NCI-H187 (cell line): ENCODE measurements at places on chromosomes 1 and 21.

DNA sequence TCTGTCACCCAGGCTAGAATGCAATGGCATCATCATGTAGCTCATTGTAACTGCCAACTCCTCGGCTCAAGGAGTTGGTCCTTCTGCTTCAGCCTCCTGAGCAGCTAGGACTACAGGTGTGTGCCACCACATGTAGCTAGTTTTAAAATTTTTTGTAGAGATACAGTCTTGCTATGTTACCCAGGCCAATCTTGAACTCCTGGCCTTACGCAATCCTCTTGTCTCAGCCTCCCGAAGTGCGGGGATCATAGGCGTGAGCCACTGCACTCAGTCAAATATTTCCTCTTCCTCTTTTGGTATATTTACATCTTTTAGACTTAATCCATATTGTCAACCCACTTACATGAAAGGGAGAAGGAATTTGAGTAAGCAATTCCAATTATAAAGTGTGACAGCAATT, 121.1 kb downstream of the EVI5 start:
- DNase-seq, result no peak

DNA sequence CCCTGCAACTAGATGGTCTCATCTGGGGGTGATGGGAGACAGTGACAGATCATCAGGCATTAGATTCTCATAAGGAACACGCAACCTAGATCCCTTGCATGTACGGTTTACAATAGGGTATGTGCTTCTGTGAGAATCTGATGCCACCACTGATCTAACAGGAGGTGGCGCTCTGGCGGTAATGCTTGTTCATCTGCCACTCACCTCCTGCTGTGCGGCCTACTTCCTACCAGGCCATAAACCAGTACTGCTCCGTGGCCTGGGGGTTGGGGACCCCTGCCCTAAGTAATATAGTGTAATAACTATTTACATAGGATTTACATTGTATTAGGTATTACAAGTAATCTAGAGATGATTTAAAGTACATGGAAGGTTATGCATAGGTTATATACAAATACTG, 134.9 kb downstream of the CLEC20A start:
- DNase-seq, result no peak

- no peak for DNase-seq
These were observed 8.6 kb downstream of the RO60 start for GRCh38 chr1:193068013-193068412.

- DNase-seq, result no peak
These were observed 174.3 kb downstream of the LYPLAL1 start for GRCh38 chr1:219347921-219348391.

DNA sequence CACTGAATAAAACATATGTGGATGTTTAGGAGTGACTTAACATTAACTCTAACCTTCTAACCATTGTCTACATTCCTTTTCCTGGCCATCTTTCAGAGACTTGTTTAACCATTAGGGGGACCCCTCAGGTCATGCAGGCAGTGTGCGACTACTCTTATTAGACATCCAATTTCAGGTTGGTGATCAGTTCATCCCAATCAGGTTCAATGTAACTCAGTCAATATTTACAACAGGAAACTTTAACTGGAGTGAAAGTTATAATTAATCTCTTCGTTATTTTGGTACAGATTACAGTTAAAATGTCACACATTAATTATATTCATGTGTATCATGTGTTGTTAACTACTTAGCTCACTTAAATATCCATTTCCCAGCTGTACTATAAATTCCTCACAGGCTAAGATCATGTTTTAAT, 68.8 kb upstream of the RGS1 start:
- DNase-seq, result no peak

- no peak for DNase-seq
These were observed 31.4 kb downstream of the VASH2 start for GRCh38 chr1:212981571-212982328.

DNA sequence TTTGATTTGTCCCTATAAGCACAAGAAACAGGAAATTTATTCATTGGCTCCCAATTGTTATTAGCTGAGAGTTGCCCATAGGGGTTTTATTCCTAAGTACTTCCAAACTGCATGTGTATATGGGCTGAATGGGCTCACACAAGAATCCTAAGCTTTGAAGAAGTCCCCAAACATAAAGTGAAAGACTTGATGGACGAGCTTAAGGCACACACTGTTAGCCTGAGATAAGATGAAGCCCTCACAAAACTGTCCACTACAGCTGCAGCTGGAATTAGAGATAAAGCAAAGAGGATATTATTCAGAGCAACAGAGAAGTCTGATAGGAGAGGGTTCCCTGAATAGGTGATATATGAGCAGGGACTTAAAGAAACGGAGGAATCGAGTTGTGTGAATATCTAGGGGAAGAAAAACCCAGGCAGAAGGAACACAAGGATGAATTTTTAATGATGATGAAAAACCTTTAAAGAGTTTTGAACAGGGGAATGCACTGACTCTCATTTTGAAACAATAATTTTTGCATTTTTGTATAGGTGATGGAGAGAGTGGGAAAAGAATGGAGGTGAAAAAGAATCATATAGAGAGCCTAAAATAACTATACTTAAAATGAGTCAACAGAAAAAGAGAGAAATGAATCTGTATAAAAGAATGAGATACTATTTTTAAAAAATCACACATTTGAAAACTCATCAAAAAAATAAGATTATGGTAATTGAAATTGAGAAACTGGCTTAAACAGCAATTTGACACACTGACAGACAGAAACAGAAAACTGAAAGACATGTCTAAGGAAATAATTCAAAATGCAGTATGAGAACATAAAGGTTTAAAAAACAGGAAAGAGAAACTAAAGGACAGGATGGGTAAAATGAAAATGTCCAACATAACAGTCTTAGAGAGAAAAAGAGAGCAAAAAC, 133.6 kb upstream of the POGK start:
- no peak for DNase-seq

DNA sequence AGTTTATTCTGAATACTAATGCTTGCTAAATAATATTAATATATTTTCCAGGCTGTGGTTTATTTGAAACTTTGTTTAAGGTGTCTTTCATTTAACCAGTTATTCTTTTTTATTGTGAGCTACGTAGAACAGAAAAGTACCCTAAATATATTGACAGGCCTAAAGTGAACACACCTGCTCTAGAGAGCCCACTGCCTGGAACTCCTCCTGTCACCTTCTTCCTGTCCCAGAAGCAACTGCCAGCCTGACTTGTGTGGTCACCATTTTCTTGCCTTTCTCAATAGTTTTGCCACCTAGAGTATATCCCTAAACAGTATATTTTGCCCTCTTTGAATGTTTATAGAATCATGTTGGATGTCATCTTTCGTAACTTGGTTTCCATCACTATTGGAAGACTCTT, 48.5 kb downstream of the SCCPDH start:
- DNase-seq, result no peak

GRCh38 chr1:6033986-6034749, 11.5 kb upstream of the KCNAB2 start:
- DNase-seq, result no peak

DNA sequence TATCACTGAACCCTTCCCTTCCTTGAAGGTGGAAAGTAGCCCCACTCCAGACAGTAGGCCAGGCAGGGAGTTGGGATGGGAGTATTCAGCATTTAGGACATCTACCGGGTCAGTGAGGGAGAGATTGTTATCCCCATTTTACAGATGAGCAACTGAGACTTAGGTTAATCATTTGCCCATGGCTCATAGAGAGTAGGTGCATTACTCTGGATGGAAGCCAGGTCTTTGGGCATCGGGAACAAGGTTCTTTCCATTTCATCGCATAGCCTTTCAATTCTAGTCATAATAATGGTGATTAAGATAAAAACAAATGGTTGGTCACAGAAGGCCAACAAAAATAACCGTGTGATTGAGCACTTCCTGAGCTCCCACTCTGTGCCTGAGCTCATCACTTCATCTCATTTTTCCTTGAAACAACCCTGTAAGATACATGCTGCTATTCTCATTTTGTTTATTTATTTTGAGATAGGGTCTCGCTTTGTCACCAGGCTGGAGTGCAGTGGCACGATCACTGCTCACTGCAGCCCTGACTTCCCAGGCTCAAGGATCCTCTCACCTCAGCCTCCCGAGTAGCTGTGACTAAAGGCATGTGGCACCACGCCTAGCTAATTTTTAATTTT, 64.8 kb downstream of the NAV1 start:
- no peak for DNase-seq

DNA sequence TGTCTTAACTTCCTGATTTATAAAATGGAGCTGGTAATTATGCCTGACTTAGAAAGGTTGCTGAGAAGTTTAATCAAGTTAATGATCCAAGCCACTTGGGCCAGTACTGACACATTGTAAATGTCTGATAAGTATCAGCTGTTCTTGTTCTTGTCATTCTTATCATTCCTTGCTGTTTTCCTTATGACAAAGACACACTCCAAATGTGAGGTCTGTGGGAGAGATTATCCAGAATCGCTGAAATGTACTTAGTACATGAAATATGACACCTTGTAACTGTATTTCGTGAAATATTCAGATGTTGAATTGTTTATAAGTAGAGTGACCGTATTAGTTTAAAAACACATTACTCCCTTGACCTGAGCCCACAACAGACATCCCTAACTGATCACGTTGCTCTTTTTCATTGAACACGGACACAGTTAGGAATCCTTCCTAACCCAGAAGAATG, 6.1 kb downstream of the AADACL4 start:
- no peak for DNase-seq

DNA sequence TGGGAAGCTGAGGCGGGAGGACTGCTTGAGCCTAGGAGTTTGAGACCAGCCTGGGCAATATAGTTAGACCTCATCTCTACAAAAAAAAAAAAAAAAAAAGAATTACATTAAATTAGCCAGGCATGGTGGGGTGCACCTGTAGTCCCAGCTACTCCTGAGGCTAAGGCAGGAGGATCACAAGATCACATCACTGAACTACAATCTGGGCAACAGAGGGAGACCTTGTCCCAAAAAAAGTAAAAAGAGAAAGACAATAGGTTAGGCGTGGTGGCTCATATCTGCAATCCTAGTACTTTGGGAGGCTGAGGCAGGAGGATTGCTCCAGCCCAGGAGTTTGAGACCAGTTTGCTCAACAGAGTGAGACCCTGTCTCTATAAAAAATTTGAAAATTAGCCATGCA, 130.3 kb downstream of the TIAM1 start:
- no peak for DNase-seq

DNA sequence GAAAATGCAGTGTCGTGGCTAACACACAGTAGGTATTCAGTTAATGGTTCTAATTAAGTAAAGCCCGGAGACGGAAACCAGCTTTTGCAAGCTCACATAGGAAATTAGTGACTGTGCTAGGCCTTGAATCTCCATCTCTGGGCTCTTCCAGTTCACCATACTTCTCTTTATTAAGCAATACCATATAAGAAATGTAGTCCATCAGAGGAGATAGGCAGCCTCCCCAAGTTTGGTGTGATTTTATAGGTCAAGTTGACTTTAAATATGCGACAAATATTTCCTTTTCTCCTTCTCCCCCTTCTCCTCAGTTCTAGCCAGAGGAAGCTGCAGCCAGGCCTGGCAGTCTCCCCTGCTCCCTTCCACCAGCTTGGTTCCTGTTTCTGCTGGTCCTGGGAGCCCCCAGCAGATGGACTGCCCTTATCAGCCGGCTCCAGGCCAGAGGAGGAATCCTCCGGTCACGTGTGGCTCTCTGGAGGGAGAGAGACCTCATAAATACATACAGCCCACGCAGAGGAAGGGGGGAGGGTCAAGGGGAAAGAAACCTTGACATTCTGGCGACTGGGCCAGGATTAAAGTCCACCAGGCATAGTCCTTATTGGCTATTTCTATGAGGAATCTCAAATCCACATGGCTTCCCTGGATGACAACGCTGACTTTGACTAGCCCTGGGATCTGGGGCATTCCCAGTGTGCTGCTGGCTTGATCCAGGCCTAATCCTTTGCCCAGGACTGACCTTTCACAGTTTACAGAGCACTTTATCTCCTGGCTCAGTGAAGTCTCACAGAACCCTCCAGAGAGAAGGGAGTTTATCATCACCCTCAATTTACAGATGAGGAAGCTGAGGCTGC, 115.1 kb upstream of the JUN start:
- no peak for DNase-seq

DNA sequence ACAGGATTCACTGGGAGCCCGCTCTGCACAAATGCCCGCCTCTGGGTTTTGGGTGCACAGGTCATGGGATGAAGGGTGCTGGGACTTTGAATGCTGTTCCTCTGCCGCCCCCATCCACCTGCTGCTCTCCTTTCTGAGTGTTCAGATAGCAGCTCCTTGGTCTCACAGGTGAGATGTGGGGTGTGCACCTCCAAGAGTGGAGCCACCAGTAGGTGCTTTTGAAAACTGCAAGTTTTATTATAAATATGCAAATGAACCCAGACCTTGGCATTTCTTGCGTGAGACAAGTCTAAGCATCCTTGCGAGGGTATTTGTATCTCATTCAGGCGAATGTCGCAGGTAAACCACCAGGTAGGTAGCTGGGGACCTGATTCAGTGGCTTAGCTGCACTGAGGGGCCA, 30.2 kb downstream of the OBSCN start:
- DNase-seq, result no peak

GRCh38 chr1:64161357-64161941, 42.0 kb upstream of the UBE2U start:
- no peak for DNase-seq

GRCh38 chr1:34396042-34396441, 219.3 kb downstream of the C1orf94 start:
- DNase-seq, result no peak

GRCh38 chr1:192588546-192588945, 13.0 kb downstream of the RGS1 start:
- no peak for DNase-seq

- DNase-seq, result no peak
These were observed 43.8 kb downstream of the RUNX3 start for GRCh38 chr1:24886241-24886640.

DNA sequence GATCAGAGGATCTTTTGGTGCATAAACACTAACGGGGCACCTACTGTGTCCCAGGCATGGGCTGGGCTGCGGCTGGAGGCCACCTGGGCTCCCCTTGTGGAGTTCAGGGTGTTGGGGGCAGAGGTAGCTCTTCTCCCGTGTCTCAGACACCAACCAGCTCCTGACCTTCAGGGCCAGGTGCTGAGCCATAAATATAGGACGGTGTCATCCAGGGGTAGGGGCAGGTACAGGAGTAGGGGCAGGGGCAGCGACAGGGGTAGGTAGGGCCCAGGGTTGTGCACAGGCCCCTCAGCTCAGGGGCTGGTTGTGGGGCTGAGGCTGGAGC, 18.0 kb upstream of the LRRC3 start:
- no peak for DNase-seq

DNA sequence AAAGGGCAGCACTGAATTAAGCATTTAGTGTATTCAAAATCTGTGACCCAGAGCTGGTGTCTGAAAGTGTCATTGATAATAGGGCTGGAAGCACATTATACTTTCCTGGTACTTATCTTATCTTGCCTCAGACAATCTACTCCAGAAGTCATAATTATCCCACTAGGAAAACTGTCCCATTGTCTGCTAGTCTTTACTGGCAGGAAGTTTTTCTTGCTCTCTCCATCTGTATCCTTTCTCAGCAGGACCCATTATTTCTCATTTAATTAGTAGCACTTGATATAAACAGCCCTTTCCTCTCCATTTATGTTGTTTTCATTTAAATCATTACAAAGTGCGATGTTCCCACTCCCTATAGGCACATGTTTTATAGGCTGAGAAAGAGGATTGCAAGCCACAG, 36.5 kb upstream of the BARHL2 start:
- DNase-seq, result no peak
